Hematopoietic multipotent progenitor cell (in vitro differentiated cells): ENCODE measurements at places on chromosomes 16 and 17. TPM values are rescaled to one million over a fixed set of nuclear protein-coding genes. Genes with fewer than 3 reads are reported as not detected.

DCTN5 gene
- total RNA-seq, result 37.4 TPM

PRRT2 gene
- 0.27 TPM for total RNA-seq

CDH3 gene
- total RNA-seq, result 0.27 TPM

PAFAH1B1 gene
- total RNA-seq, result 44.7 TPM

PALB2 gene
- 5.1 TPM for total RNA-seq

MOSMO gene
- total RNA-seq, result 8.6 TPM

FLYWCH2 gene
- total RNA-seq, result 54.1 TPM

MYH2 gene
- total RNA-seq, result not detected

KRT222 gene
- total RNA-seq, result not detected

SMIM22 gene
- not detected for total RNA-seq

GJC1 gene
- total RNA-seq, result under 0.01 TPM

CLEC19A gene
- total RNA-seq, result not detected

HEATR9 gene
- total RNA-seq, result not detected

TVP23A gene
- 4.0 TPM for total RNA-seq
